ENCODE measurements at places on chromosomes 3 and 15. TPM values are rescaled to one million over a fixed set of nuclear protein-coding genes. Genes with fewer than 3 reads are reported as not detected.

Gene SST
- total RNA-seq = not detected

Gene COL6A5
- total RNA-seq = 0.03 TPM

DNA sequence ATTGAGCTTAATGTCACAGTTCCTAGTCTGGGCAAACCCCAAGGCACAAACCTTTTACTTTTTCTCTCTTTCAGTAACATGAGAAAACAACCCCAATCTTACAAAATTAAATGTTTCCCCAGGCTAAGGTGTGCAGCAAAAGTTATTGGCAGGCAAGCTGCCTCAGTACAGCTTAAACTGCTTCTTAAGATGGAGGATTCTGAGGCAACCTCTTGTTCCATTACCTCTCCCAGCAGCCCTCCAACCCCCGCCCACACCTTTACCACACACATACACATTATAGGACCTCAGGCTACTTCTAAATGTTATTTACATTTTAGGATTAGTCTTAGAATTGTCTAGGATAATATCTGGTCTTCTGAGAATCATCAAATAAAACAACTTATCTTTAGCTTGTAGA, 22.3 kb upstream of the CBLB start:
- no peak for DNase-seq
- H3K4me3 ChIP-seq = no peak overlapping the region
- no peaks in the 10 kb centered on the region for H3K36me3 ChIP-seq
- H3K4me1 ChIP-seq = no peaks in the 10 kb centered on the region
- H3K27ac ChIP-seq = no peak overlapping the region

DNA sequence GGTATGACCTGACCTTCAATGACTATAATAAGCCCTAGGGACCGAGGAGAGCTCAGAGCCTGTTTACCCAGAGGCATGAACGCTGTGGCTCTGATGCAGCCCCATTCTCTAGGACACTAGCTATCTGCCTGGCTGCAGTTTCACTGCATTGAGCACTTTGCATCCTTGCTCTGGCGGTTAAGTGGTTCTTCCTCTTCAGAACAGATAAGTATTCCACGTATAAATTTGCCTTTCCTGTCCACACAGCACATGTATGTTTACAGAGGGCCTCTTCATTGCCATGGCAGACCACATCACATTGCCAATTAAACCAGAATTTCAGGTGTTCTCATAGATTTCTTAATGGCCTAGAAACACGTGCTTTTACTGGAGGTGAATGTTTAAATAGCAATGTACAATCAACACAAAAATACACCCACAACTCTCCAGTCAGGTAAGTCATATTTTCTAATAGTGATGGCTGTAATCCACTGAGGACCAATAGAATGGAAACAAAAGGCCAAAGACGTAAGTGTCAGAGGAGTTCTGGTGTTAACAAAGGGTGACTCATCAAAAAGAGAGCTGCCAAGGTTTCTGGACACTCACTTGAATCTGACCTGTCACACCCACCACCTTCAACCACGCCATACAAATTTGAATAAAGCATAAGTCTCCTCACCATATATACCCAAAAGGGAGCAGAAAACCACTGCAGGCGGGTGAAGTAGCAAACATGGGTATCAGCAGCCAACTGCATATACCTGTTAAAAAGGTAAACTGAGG, 553.4 kb downstream of the OCA2 start:
- DNase-seq = no peak
- H3K27me3 ChIP-seq = no peaks in the 10 kb centered on the region
- no peaks in the 10 kb centered on the region for H3K36me3 ChIP-seq
- H3K4me3 ChIP-seq = no peak overlapping the region
- no peak overlapping the region for H3K27ac ChIP-seq

GRCh38 chr15:78149805-78150751, 916 bp downstream of the IDH3A start:
- peak; percentile 58 for DNase-seq
- H3K27ac ChIP-seq = no peak overlapping the region
- peaks cover 8% of the 10 kb centered on the region for H3K27me3 ChIP-seq
- H3K4me1 ChIP-seq = peaks cover 18% of the 10 kb centered on the region

Measured in GM23338 (cell line).